Inflammatory macrophage treated with lipopolysaccharide for 1 hour (primary cell): ENCODE measurements at places on chromosomes 2 and 18.

DNA sequence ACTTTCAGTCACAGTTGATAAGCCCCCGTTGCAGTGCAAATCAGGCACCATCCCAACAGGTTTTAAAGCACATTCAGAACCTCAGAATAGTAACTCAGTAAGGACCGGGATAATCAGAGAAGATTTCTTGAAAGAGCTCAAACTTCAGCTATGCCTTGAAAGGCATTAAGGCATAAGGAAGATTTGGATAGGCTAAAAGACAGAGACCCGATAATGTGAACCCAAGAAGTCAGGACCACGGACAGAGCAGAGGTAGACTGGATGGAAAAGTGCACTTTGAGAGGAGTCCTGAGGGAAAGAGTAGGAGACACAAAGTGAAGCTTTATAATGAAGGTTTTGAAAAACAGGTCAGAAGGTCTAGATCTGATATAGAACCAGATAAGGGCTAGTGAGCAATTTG is 36.9 kb upstream of the KLF7 start:
- DNase-seq: no peak

GRCh38 chr2:216160786-216161185 is 51.6 kb downstream of the XRCC5 start:
- no peak for DNase-seq

DNA sequence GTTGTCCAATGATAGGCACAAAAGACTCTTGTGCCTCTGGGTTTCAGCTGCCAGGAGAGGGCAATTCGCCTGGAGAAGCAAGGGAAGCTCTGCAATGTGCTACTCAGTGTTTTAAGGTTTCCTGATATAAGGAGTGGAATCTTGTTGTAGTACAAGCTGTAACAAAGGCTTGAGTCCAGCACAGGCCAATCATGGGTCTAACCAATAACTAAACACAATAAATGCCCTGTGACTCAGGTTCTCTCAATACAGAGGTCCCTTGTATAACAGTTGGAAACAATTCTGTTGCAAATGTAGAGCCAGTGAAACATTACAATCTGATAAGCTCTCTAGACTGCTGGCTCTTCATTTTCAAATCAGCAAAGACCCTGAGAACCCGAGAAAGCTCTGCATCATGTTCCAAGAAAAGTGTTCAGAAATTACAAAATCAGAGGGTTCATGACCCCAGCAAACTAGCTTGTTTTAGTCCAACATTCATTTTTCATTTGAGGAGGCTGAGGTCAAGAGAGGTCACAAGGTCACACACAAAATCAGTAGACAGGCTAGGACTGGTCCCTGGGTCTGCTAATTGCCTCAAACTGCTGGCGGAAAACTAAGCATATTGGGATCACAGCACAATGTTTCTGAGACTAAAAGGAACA is 59.0 kb upstream of the DNMT3A start:
- no peak for DNase-seq

- no peak for DNase-seq
Observed at GRCh38 chr2:224145751-224146355, 106.8 kb upstream of the SERPINE2 start.

- no peak for DNase-seq
Observed at GRCh38 chr2:219334076-219334475, 1.5 kb upstream of the RESP18 start.

- DNase-seq: no peak
Observed at GRCh38 chr2:230356084-230356483, 29.1 kb downstream of the SP140L start.

DNA sequence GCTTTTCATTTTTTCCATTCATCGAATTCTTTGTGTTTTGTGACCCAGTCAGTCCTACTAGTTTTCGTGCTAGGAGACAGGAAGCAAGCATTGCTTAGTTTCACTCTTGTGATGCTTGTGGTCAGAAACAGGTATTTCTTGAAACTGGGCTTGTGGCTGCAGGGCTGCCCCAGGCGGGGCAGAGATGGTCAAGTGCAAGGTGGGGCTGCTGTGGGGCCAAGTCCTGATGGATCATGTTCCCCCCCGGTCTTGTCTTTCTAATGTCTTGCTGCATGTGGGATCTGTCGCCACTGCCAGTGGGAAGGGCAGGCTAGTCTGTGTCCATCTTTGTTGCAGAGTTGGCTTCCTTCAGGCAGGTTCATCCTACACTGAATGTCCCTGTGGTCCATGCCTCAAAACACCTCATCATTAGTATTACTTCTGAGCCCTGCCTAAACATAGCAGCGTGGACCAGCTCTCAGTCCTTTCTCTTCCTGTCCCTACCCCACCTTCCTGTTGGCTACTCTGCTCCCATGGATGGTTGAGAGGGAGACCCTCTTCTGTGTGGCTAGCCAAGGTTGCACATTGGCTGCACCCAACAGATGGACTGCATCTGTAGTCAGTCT is 38.7 kb downstream of the INPP4A start:
- DNase-seq: no peak

GRCh38 chr2:73205611-73206010 is 3.2 kb downstream of the NOTO start:
- DNase-seq: no peak

DNA sequence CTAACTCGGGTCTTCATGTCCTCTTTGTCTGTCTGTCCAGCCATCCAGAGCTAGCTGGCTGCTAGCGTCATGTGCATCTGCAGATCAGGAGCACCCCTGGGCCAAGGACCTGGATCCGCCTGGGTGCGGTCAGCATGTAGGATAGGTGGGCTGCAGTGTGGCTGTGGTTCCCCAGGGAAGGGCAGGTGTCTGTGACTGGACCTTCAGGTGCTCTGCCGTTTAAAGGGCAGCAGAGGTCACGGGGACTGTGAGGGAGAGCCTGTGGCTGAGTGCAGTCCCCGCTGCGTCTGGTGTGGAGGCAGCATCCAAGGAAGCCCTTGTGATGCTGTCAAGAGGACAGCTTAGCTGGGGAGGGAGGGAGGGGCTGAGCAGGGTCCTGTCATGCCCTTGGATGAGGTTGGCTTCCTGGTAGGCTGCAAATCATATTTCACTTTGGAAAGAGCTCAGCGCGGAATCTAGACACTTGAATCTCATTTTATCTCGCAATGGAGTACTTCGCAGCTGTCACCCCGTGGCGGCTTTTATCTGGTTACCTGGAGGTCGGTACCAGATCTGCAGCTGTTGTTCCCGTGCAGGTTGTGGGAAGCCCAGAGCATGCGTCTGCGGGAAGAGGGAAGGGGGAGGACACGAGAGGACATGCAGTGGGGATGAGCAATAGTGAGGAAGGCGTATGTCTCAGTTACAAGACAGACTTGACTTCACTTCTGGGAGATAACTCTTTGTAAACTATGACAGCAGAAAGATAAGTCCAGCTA is 5.9 kb upstream of the RALB start:
- DNase-seq: no peak

GRCh38 chr2:19362094-19362754 is 3.8 kb upstream of the OSR1 start:
- DNase-seq: peak; percentile 38

DNA sequence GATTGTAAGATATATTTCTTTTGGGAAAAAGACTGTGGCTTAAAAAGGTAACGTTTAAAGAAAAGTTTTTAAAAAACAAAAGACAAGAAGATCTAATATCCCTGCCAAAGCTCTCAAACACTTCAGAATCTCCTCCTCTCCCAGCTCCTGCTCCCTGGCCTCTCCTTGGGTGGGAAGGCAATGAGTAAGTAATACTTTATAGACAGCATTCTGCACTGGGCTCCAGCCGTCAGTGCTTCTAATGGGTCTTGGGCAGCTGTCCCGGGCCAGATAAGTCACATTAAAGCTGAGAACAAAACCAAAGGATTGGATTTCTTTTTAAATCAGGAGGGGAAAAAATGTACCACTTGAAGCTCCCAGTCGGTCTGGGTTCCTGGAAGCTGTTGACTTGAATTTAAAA is 133.7 kb downstream of the ALPK2 start:
- DNase-seq: no peak

- DNase-seq: no peak
Observed at GRCh38 chr2:228083131-228083530, 98.4 kb downstream of the SPHKAP start.

- DNase-seq: peak; percentile 70
Observed at GRCh38 chr18:22831441-22831904, 101.7 kb upstream of the RBBP8 start.

DNA sequence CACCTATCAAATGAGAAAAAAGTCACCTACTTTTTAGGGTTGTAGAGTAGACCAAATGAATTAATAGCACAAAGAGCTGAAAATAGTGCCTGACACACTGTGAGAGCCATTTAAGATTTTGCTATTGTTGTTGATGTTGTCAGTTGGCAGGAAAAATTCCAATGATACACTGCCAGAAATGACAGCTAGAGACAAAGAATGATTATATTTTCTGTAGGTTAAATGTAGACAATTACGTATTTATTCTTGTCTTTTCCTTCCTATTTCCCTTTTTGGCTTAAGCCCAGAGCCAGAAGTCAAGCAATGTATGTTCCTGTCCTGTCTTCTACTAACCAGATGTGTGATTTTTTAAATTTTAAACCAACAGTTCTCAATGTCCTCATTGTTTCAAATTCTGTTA is 17.2 kb downstream of the NRXN1 start:
- DNase-seq: no peak

DNA sequence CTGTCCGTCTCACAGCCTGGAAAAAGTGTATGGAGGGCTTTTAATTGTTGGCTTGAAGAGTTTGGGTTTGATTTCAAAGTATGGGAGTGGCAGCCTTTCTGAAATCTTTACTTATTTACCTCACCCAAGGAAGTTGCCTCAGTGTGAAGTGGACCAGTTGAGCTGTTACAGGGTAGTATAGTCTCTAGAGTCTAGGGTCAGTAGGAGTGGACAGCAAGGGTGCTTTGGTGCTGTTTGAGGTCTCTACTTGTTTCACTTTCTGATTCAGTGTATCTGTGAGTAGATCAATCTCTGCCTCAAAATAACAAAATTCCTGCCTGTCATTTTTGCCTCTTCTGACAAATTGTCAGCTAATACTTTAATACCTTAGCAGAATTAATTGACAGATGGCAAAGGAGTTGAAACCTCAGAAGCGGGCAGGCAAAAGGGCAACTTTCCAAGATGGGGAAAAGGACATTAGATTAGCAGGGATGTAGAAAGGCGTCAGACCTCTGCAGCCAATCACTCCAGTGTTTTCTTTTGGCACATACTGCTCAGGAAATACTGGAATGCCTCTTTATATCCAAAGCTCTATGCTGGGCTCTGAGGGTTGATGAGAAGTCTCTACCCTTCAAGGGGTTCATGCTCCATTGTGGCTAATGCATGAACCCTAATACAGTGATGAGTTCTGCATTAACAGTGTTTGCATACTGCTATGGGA is 5.9 kb downstream of the RIOK3 start:
- no peak for DNase-seq

DNA sequence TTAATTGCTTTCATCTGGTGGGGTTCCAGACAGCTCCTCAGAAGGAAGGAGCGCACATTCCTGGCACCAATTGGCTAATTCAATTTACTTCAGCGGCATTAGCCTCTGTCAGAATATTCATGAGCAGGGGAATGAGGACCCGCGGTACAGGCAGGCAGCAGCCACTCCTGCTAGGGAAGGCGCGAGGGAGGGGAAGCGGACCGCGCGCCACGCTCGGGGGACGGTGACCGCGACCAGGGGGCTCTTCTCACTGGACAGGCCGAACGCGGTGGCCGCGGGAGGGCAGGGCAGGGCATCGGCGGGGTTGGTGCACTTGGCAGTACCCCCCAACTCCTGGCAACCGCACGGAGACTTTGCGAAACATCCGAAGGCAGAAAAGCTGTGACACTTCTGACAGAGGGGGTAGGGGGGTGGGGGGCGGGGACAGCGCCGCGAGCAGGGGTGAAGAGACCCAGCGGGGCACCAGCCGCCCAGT is at the start of gene CDH20:
Gene CDH20 (plus strand): TSS at position 160 of the 475 bp plus-strand sequence.
- no peak for DNase-seq

DNA sequence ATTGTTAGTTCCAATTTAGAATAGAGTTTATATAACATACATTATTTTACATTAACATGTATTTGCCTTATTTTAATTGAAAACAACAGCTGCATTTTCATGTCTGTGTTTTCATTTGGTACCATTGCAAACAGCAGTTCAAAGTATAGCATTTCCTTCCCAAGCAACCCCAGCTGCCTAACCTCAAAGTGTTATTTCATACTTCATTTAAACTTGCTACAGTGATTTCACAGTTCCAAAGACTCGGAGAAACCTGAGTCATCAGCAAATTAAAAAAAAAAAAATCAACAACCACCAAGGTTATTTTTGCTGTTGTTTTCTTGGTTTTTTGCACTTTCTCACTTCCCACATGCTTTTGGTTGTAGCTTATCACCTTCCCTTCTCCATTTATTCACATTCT is 236.5 kb upstream of the SPHKAP start:
- no peak for DNase-seq

- DNase-seq: no peak
Observed at GRCh38 chr2:64601034-64601754, 52.5 kb downstream of the SERTAD2 start.

GRCh38 chr2:47065771-47066380 is 89.2 kb downstream of the STPG4 start:
- no peak for DNase-seq

- no peak for DNase-seq
Observed at GRCh38 chr2:182767578-182767977, 51.5 kb downstream of the DNAJC10 start.

GRCh38 chr2:175887776-175888175 is 114.3 kb downstream of the LNPK start:
- no peak for DNase-seq

DNA sequence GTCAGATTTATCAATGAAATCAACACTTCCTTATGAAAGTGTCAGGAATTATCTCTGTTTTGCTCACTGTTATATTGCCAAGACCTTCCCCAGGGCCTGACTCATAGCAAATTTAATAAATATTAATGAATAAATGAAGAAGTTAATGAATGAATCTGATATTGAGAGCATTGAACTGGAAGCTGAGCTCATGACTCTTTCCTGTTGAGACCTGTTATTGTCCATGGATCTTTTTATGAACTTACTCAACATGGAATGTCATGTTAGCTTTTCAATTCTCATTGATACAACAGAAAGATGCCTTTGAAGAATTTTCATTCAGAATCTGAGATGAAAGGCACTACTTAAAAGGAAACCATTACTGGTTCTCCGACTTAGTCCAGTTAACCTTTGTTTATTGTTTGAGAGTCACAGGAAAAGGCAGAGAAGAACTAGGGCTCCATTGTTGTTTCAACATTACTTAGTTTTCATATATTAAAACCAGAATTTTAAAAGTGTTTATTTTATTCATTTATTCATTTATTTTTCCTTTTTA is 90.4 kb upstream of the UNC80 start:
- DNase-seq: no peak

DNA sequence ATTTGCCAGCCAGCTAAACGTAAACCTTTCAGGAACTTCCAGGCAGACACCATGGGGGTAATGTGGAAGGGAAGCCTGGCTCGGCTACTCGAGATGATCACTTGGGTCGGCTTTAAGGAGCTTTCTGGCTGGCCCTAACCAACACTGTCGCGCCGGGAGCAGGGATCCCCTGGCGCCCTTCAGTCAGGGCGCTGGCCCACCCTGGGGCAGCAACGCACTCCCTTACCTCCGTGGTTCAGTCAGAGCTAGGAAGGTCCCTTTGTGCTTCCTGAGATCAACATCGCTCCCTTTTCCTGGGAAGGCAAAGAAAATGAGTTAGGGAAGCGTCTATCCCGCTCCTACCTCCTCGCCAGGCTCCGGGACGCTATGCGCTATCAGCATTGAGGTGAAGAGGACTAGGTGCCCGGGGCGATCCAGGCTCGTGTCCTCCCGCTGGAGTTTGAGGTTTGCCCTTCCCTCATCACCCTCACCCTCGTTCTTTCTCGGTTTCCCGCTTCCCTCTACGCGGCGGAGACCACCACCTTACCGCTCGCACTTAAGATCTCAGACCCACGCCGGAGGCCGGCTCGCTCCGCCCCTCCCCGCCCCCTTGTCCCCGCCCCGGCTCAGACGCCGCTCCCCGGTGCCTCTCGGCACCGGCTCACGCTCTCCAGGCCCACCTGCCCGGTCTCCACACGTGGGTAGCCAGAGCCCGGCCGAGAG is 449 bp upstream of the ATRAID start:
- no peak for DNase-seq

- DNase-seq: no peak
Observed at GRCh38 chr2:43898838-43899346, 60.1 kb downstream of the ABCG8 start.
